ENCODE measurements at places on chromosomes 16 and 17.

DNA sequence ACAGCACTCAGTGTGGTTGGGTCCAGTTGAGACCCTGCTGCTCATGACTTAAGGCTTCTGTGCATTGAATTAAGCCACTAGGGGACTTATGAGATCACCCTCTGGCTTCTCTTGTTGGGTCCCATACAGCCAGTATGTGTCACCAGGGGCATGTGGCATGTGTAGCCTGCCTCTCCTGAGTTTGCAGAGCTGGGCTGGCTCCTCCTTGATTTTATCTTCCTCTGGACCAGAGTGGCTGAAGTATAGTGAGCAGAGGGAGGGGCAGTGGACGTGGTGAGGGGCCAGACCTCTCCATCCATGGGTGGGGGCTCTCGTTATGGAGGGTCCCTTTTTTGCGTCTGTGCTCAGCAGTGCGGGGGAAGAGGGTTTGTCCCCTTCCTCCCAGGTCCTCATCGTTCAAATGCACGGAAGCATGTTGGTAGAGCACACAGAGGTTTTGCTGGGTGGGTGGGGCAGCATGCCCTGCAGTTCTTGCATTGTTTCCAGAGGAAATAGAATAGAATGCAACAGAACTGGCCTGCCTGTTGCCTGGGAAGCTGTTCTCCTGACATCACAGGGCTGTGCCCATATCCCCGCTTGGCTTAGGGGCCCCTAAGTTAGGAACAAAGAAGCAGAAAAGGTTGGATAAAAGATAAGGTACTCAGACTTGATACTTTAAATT lies 77.4 kb downstream of the SPECC1 start:
- DNase-seq = no peak

DNA sequence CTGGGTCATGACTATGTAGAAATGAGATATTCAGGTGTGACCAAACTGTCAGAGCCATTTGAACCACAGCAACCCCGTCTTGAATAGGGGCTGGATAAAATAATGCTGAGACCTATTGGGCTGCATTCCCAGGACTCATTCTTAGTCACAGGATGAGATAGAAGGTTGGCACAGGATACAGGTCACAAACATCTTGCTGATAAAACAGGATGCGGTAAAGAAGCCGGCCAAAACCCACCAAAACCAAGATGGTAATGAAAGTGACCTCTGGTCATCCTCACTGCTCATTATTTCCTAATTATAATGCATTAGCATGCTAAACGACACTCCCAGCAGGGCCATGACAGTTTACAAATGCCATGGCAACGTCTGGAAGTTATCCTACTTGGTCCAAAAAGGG lies 545.5 kb downstream of the TMEM114 start:
- DNase-seq = no peak

DNA sequence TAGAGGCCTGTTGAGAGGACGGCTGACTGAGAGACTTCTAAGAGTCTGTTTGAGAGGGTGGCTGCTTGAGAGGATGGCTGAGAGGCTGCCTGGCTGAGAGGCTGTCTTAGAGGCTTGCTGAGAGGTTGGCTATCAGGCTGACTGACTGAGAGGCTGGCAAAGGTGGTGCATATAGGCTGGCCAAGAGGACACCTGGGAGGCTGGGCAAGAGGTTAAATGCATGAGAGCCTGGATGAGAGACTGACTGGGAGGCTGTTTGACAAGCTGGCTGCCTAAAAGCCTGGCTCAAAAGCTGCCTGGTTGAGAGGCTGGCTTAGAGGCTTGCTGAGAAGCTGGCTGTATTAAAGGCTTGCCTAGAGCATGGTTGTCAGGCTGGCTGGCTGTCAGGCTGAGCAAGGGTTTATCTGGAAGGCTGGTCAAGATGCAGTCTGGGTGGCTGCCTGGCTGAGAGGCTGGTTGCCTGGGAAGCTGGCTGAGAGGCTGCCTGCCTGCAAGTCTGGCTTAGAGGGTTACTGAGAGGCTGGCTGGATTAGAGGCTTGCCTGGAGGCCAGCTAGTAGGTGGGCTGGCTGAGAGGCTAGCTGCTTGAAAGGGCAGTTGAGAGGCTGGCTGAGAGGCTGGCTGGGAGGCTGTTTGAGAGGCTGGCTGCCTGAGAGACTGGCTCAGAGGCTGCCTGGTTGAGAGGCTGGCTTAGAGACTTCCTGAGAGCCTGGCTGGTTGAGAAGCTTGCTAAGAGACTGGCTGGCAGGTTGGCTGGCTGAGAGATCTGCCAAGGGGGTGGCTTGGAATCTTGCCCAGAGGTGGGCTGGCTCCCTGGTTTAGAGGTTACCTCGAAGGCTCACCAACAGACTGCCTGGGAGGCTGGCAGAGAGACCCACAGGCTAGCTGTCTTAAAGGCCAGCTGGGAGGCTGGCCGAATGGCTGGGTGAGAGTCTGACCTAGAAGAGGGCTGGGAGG lies 38.3 kb upstream of the ACSM2B start:
- no peak for DNase-seq

DNA sequence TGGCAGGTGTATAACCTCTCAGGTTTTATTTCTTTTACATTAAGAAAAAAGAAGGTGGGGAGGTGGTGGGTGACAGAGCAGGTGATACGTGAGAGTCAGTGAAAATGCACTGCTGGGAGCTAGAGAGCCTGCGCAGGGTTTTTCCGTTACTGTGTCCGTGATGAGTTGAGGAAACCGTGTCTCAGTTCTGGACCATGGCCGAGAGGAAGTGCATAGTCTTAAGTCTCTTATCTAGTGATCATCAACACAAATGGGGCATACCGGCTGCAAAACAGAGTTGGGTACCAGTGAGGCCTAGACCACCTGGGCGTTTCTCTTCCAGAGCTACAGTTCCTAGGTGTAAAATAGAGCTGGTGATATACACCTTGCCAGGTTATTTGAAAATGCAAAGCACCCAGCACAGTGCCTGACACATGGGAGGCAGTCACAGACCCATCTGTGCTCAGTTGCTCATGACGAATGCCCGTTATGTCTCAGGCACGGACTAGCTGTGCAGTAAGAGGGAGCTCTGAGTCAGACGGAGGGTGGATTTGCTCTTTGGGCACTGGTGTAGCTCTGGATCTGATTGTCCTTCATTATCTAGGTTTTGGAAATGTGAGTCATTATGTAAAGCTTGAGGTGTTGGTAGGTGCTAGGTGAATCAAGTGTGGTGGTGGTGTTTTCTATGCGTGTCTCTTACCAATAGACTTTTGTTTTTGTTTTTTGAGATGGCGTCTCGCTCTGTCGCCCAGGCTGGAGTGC lies 60.9 kb downstream of the RPTOR start:
- peak; percentile 19 for DNase-seq

DNA sequence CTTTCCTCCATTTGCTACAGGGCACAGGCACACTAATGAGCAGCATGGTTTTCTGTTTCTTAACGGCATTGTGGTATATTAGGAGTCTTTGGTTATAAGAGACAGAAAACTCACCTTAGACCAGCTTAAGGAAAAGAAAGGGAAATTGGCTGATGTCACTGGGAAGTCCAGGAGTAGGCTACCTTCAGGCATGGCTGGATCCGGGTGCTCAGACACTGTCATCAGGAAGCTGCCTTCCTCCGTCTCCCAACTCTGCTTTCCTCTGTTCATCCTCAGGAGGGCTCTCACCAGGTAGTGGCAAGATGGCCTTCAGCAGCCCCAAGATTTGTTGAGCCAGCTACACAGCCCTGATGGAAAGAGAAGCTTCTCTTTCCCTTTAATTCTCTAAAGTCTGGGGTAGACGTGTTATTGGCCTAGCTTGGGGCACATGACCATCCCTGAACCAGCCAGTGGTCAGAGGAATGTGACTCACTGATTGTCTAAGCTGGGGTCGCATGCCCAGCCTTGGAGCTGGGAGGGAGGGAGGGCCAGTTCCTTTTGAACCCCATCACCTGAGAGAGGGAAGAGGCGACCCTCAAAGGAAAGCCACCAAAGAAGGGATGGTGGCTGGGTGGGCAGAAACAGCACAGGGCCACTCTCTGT lies 117.4 kb downstream of the CLEC16A start:
- no peak for DNase-seq

GRCh38 chr17:65222214-65222738 lies 85.1 kb downstream of the RGS9 start:
- no peak for DNase-seq

DNA sequence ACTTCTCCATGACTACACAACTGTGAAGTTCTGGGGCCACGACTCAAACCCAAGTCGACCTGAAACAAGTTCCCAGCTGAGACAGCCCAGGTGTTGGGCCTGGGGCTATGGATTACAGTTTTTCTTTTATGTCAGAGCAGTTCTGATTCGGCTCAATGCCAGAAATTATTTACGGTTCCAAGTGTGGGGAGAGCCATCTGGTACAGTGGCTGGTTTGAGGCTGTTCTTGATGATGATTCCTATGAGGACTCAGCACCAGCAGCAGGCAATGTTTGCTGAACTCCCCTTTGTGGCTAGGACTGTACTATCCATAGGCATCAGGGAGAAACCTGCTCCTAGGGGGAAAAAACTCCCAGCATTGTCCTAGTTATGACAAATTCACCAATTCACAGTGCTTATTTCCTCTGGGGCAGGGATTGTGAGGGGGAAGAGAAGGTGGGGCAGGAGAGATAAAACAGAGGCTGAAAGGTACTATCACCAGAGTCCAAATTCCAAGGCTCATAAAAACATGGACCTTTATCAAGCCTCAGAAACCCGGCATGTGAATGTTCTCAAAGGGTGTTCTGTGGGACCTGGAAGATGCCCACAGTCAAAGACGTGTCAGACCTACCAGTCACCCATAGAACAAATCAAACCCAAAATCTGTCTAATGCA lies 18.2 kb upstream of the CMTM4 start:
- no peak for DNase-seq

DNA sequence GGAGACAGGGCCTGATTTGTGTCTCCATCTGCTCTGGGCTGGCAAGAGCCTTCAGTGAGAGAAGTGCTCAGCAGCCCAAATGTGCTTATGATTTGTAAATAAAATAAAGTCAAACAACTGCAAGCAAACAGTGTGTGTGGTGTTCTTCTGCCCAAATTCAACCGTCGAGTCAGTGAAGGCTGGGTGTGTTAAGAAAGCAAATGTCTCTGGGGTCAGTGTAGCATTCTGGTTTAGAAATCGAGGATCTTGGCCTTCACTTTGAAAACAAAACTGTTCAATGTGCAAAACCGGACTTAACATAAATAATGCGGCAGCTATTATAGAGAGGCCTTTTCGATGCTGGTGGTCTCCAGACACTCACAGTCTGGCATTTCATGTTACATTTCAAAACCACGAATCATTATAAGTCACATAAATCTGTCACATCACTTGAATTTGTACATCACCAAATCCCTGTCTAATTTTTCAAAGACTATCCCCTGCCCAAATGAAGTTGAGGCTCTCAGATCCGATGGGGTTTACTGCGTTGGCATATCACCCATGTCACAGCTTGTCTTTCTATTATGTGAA lies 158.6 kb upstream of the MYOCD start:
- DNase-seq = no peak

- peak; percentile 20 for DNase-seq
These were observed 27.4 kb downstream of the CEP95 start for GRCh38 chr17:64534187-64534586.

GRCh38 chr17:40065769-40066510 lies 3.2 kb downstream of the THRA start:
- DNase-seq = no peak

DNA sequence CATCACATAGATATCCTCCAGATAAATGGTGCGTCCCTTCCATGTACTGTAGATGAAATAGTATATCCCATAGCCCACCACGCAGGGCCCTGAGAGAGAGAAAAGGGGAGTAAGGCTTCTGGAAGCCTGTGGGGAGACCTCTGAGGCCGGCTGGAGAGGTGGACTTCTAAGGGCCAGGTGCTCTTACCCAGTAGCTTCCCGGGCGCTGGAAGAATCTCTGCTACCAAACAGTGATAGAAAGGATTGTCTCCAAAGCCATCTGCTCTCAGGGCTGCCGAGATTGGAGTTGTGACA lies 718 bp downstream of the SAT2 start:
- no peak for DNase-seq

- DNase-seq = no peak
These were observed 304.0 kb downstream of the SHISA9 start for GRCh38 chr16:13205352-13205751.

Measured in CD4-positive, alpha-beta T cell treated with Interleukin-12 subunit alpha and Interleukin-12 subunit beta, for 1 hour (primary cell).